NCI-H2171 treated with DMSO at 0.1 percent for 48 hours (cell line): ENCODE measurements at places on chromosomes 3 and 15.

DNA sequence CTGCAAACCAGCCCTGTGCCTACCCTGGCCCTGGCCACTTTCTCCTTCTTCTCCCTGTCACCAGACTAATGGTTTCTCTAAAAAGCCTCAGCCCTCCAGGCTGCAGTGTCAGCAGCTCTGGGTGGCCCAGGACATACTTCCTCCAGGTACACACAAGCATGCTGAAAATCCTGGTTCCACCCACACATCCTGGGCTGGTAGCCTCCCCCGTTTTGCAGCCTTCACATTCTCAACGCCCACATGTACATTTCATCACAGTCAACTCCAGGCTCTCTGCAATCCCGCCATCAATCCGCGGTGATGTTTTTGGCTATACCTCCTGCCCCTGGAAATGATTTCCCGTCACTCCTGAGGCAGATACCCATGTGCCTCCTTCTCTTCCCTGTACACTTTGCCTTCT is 59.4 kb downstream of the MAGEF1 start:
- DNase-seq, result no peak

DNA sequence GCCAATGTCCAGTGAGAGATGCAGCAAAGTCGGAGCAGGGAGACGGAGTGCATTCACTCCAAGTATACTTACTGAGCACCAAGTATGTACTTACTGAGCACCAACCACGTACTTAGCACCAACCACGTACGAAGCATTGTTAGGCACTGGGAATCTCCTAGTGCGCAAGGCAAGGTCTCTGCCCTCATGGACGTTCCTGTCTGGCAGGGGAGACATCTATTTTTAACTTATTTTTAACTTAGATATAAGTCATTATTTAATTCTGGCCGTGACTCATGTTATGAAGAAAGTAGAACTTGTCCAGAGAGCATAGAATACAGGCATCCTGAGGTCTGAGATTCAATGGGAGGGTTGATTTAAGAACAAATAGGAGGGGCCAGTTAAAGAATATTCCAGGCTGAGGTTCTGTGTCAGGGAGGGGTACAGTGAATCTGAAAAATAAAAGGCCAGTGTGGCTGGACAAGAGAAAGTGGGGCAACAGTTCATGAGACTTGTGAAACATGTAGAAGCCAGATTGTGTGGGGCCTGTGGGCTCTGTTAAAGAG is 9.3 kb upstream of the LRRC31 start:
- no peak for DNase-seq

- DNase-seq, result no peak
Measured at GRCh38 chr3:181265750-181266333, 276.3 kb upstream of the DNAJC19 start.

DNA sequence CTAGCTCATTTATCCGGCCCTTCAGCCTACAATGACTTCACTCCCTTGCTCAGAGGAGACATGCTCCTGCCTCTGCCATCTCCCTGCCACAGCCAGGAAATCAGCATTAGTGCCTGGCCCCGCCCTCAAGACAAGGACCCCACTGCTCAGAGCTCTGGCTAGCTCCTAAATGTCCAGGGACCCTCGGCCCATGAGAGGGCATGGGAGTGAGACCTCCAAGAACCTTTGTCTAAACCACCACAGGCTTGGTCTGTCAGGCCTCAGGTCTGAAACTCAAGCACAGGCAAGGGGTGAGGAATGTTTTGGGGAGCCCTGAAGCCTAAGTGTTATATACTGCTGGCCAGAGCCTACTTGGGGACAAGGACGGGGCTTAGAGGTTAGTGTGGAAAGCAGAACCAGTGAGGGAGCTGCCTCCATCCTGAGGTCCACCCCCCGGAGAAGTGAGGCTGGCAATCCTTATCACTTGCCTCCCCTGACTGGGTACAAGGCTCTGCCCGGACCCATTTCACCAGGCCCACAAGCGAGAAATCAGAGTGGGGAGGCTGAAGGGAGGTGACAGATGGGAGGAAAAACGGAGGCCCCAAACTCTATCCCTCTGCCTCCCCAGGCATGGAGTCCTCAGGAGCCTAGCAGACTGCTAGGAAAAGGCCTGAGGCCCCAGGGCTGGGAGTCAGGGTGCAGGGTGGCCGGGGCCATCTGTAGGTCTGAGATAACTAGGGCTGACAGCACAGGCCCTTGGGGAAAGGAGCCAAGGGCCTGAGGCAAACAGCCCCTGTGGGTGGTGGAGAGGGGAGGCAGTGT is 18.8 kb downstream of the SHF start:
- no peak for DNase-seq

DNA sequence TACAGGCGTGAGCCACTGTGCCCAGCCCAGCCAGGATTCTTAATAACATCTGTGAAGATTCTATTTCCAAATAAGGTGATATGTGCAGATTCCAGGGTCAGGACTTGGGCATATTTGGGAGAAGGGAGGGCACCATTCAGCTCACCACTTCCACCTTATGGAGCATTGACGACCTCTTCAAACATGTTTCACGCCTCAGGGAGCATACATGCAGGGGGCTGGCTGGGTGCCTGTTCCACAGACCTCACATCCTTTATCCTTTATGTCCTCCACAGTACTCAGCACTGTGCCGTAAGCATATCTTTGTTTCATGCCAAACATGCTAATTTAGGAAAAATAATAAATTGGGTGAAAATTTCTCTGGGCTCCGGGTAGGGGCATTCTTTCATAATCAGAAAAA is 229.0 kb downstream of the THSD4 start:
- no peak for DNase-seq
